T1000 (cell line): ENCODE measurements at places on chromosomes 2 and 18.

DNA sequence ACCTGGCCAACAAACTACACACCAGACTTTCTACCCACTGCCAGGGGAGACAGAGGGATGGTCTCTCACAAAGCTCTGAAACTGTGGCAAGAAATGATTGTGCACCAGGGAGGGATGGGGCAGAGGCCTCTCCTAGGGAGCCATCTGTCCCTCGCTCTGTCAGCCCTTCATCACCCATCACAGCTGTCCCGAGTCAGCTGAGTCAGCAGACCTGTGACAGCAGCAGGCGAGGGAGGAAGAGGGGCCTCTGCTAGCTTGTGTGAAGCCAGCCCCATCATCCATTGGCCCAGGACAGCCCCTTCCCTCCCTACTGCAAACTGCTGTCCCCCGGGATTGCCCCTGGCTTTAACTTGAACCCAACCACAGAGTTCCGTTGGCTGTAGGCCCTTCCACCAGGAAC is 5.0 kb downstream of the SH2D6 start:
- DNase-seq, result no peak

GRCh38 chr2:240893363-240893844 is 2.6 kb downstream of the MAB21L4 start:
- no peak for DNase-seq

- DNase-seq, result no peak
These were observed 14.5 kb upstream of the MAT2A start for GRCh38 chr2:85524336-85524908.

- DNase-seq, result no peak
These were observed 33.0 kb downstream of the ACVR1 start for GRCh38 chr2:157843081-157843480.

- no peak for DNase-seq
These were observed 438.2 kb downstream of the NBAS start for GRCh38 chr2:15122915-15123314.

GRCh38 chr2:201900362-201900761 is 94.0 kb downstream of the CDK15 start:
- no peak for DNase-seq

DNA sequence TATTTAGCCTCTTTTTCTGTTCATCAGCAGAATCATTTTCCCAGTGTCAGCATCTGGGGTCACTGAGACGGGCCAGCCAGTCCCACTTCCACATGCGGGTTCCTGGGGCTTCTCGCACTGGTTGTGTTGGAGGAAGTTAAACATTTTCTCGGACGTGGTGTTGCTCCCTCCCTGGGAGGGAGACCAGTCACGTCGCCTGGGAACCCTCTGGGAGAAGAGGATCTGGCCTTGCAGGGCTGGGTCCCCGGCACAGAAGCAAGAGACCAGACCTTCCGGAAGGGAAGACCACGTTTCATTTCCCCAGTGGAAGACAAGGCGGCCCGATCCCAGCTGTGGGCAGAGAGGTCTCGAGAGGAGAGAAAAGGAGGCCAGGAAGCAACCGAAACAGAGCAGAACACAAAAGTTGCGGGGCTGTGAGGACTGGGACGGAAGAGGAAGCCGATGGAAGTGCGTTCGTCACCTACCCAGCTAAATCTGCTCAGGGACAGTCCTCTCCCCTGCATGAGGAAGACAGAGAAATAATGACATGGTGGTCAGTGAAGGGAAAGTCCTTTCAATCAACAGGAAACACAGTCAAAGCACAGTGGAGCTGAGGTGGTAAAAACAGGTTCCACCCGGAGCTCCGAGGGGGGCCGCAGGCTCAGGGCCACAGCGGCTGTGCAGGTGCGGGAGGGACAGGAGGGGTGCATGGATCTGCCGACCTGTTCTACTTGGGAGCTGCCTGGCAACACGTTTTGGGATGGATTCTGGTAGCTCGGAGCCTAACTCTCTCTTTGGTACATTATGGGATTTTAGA is 144.4 kb downstream of the MBP start:
- DNase-seq, result no peak
